ENCODE measurements at places on chromosomes 13 and 19.
A peak's percentile ranks its signal among the peaks of the same experiment; 100 is the strongest.

DNA sequence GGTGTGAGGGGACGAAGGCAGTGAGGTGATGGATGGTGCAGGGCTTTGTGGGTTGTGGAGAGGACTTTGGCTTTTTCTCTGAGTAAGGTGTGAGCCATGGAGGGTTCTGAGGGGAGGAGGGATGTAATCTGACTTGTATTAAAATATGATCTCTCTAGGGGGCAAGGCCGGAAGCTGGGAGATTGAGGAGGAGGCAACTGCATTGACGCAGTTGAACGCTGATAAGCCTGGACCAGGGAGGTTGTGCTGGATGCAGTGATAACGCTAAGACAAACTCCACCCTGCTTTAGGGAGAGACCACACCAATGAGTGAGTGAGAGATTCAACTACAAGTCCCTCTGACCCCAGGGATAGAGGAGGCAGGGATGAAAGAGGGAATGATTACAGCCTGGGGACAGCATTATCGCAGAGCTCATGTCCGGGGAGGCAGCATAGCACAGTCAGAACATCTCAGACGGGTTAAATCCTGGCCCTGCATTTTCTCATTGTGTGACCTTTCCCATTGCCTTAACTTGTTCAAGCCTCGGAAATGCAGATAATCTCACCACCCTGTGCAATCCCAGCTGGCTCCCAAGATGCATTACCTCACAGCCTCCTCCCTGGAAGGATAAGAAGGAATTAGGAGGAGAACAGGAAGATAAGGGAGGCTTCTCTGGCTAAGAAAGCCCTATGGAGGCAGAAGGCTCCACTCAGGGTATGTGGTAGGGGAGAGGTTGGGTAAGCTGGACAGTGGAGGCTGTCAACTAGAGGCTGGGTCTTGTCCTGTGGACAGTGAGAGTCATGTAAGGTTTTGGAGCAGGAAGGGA, 124.2 kb downstream of the CACNA1A start:
- DNase-seq: no peak

- peak; percentile 85 for DNase-seq
Measured at GRCh38 chr13:76879203-76879882, 6.9 kb downstream of the KCTD12 start.

DNA sequence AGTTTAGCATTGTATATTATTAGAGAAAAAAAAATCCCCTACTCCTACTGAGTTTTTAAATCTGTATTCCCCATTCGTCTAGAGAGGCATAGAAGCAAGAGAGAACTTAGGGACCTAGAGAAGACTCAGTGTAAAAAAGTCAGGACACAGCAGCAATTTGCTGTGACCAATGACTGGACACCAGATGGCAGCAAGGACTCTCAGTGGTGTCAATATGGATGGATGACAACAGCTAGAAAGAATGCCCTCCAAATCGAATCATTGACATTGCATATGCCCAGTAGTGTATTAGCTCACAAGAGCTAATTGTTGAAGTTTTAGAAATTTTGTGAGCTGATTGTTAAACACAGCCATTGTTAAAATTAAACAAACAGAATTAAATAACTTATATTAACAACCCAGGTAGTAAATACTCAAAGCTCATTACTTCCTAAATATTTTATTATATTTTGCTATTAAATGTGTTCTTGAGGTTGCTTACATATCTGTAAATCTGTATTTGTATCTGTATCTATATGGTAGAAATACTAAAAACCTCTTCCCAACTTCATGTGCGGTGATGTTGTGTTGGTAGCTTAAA, 43.9 kb downstream of the SIAH3 start:
- DNase-seq: peak; percentile 67

DNA sequence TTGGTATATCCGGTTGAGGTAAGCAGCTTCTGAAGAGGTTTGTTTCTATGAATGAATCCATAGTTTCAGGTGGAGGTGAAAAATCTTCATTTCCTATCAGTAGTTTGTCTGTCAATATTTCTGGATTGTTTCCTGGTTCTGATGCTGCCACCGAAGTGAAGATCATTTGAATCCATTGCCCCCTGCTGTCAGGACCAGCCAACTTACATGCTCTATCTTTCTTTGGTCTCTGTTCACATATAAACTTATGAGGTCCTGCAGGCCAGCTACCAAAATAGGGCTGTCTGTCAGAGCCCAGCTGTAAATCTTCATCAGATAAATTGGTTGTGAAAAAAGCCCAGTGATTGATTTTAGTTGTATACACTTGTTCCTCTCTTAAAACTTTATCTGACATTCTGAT, 15.2 kb upstream of the N4BP2L1 start:
- no peak for DNase-seq

DNA sequence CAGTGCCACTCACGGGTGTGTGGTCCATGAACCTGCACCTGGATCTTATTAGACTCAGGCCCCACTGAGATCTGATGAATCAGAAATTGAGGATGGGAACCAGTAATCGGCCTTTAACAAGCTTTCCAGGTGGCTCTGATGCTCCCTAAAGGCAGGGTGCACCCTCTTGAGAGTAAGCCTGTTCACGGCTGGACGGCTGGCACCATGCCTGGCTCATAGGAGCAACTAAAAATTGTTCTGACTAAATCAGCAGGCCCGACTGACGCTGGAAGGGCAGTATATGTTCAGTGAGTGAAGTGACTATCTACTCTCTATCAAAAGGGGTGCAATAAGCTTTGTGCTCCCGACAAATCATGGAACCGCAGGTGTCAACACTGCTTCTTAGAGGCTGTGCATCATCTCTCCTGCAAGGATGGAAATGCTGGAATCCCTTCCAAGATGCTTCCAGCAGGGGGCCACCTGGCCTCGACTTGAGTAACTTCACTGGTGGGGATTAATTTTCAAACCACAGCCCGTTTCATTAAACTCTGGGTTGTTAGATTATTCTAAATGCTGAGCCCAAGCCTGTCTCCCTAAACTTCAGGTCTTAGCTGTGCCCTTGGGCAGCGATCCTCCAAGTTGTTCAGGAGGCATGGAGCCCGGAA, 28.4 kb downstream of the TMTC4 start:
- DNase-seq: peak; percentile 43

DNA sequence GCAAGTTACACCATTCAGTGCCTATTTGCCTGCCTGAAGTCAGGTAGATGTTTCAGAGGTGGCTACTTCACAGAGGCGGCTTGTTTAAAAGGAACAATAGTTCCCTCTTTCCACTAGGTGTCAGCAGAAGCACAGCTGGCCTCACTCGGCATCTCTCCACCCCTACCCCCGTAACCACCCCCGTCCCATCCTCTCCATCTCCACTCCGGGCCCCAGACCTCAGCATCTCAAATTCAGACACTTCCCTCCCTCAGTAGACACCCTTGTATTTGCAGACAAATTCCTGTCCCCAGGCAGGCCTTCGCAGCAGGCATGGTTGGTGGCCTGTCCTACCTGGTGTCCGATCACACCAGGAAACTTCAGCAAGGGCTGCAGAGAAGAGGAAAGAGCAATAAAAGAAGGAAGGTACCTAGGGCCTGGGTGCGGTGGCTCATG, 9.1 kb upstream of the DPP9 start:
- peak; percentile 81 for DNase-seq

DNA sequence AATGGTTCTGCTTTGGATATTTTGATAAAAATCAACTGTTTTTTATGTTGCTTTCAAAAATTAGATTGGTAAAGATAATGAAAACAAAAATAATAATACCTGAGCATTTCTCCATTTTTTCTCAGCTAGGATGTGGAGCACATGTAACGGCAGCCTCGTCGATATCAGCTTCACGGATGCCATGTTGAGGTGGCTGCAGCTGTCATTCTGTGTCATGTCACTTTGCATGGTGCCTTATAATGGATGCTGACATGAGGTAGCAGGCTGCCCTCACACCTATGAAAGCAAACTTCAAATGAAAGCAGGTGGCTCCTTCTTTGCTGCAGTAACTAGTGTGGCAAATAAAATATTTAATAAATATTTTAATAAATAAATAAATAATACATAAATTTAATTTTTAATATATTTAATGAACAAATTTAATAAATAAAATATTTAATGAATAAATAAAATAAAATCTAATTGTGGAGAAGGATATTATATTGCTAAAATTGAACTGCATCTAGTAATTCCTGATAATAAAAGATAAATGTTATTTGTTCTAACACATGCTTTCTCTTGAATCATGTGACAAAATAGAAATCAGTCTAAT, 955.7 kb upstream of the SLC10A2 start:
- no peak for DNase-seq

- DNase-seq: no peak
Measured at GRCh38 chr19:17871878-17872250, at the start of gene SLC5A5. TSS of gene SLC5A5 (plus strand) at chr19:17871945. CDS start at chr19:17872320, 375 bp downstream.

DNA sequence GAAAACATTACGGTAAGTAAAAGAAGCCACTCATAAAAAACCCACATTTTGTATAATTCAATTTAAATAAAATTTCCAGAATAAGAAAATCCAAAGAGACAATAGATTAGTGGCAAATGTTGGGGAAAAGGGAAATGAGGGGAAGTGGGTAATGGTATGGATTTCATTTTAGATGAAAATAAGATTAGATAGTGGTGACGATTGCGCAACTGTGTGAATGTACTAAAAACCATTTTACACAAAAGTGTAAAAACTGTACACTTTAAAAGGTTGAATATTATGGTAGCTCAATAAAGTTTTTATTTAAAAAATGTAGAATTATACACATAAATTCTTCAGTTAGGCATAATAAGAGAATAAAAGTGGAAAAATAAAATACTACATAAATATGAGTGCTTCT, 3.7 kb downstream of the MBD3L1 start:
- DNase-seq: no peak

DNA sequence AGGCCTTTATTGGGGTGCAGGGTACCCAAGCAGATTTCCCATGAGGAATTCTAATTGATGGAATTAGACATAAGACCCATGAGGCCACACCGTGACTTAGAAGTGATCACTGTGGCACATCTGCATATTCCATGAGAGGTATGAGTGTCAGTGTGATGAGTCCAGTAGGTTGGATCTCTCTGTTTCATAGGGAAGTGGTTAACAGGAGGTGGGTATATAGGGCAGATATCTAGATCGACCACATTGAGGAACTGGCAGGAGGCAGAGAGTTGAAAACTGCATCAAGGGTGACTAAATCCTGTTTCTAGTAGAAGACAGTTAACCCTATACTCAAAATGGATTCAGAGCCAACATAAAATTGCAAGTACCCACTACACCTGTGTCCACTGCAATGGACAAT, 68.6 kb upstream of the MIR17HG start:
- no peak for DNase-seq

- DNase-seq: no peak
Measured at GRCh38 chr19:16454351-16454918, 17.3 kb downstream of the EPS15L1 start.

DNA sequence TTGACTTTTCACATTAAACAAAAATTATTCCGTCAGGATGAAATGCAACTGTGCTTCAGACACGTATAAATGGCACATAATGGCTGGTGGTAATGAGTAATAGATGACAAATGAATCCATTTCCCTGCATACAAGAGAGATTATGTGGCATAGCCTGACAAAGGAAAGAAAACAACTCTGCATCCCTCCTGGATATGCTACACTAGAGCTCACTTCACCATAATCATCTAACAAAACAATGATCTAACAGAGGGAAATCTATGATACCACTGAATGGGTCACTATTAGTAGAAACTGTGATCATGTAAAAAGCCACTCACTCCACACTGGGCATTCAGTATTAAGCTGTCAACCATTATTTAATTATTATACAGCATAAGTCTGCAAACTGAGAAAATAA, 1498.4 kb downstream of the EFNB2 start:
- DNase-seq: no peak

- DNase-seq: no peak
Measured at GRCh38 chr19:8680676-8681344, 17.8 kb downstream of the ACTL9 start.

GRCh38 chr19:35745328-35746086, at the start of the genes PSENEN and U2AF1L4:
TSS of gene PSENEN (plus strand) at chr19:35745651. CDS start at chr19:35745931, 280 bp downstream.
TSS of gene U2AF1L4 (minus strand) at chr19:35745418. CDS start at chr19:35745391, 27 bp downstream.
- DNase-seq: peak; percentile 98

DNA sequence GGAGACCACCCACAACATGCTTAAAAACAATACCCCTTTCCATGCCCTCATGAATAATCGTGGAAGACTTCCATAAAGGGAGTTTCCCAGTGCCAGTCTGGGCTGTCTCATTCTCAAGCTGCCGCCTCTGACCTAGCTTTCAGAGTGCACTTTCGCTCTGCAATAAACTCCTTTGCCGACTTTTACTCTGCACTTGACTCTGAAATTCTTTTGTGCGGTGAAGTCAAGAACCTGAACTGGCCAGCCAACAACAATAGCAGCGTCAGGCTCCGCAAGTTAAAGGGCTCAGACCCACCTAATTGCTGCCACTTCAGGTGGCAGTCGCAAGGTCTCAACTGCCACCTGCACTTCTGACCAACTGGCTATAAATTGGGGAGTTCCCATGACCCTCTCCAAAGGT, 10.3 kb upstream of the LEUTX start:
- no peak for DNase-seq

DNA sequence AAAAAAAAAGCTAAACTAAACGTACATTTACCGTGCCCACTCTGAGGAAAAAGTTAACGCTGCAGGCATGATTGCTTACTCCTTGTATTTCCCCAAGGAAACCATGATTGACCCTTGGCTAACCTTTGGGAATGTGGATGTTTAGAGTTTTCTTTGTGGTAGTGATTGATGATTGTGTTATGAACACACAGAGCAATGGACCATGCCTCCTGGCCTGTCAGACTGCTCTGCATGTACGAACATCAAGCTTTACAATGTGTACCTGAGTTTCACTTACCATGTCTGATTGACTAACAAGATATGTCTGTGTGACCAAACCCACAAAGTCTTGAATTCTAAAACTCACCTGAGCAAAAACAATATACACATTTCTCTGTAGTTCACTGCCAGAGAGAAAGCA, 35.1 kb downstream of the MYCBP2 start:
- no peak for DNase-seq

GRCh38 chr13:76693086-76693485, 193.1 kb downstream of the KCTD12 start:
- no peak for DNase-seq

DNA sequence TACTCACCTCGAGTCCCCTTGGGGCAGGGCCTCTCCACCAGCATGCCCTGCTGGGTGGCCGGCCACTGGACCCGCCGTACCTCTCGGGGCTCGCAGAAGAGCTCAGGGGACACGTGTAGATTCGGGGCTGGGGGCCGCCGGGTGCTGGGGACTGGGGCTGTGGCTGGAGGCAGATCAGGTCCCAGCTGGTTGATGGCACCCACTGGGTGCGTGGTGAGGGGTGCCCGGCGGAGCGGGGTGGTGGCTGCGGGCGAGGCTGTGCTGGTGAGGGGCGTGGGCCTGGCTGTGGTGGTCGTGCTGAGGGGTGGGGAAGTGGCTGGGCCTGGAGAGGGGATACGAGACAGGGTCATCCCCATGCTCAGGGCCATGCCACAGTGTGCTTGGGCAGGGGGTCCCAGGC, 24.9 kb upstream of the ASF1B start:
- no peak for DNase-seq

Measured in AG08395 (cell line).